Activated CD4-positive, alpha-beta T cell treated with anti-CD3 and anti-CD28 coated beads, Interleukin-2, amount 50 U/mL, for 16 hours (primary cell): ENCODE measurements at places on chromosomes 13 and 19.

DNA sequence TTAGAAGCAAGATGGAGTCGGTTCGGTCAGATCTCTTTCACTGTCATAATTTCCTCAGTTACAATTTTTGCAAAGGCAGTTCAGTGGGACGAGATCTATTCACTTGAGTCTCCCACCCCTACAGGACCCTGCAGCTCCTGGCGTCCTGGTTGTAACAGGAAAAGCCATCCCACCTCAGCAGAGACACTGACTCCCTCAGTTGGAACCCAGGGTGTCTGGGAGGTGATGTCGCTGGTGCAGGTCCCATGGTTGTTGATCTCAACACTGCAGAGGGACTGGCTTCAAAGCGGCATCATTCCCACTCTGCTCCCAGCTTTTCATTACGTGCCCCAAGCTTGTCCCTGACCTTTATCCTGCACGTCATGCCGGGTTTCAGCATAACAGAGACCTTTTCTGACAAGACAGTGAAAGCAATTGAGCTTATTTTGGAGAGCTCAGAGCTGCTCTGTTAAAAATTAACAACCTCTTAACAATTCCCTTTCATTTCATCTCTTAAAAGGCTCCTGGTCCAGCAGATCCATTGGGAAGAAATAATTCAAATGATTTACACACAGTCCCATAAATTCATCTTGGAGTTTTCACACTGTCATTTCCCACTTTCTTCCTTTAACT, 17.6 kb upstream of the COG3 start:
- DNase-seq: no peak

GRCh38 chr19:48461651-48461981, 6.2 kb downstream of the KCNJ14 start:
- no peak for DNase-seq

GRCh38 chr19:9009935-9010651, at the start of gene MUC16:
Gene MUC16, minus strand, starts transcription at chr19:9010409.
- no peak for DNase-seq

GRCh38 chr13:110826861-110827672, 87.8 kb downstream of the ANKRD10 start:
- no peak for DNase-seq

- no peak for DNase-seq
These were observed 12.4 kb downstream of the NRTN start for GRCh38 chr19:5817218-5817617.

DNA sequence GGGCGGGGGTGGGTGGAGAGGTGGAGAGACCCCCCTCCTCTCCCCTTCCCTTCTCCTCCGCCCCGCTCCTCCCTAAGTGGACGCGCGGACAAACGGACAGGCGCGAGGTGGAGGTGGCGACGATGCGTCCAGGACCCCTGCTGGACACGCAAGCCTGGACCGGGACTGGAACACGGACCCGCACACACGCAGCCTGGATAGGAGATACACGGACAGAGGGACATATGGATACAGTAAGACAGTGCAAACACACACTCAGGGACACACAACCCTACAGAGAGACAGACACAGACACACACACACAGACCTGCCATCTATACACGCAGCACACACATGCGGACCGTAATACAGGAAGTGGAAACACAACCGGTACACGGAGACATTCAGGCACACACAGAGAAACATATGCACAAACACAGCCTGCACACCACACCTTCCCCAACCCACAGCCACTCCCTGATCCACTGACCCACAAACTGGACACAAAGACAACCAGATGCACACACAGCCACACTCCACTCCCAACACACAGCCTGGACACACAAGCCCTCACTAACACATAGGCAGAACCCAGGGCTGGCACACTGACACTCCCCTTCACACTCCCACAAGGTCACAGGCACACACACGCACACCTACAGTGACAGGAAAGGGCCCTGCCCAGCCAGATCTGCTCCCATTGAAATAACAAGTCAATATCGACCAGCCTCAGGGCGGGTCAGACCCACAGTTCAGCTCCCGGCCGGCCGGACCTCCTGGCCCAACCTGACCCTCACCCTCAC, 696 bp upstream of the ERFL start:
- no peak for DNase-seq

GRCh38 chr19:58129284-58129683, 21.3 kb downstream of the ZNF329 start:
- no peak for DNase-seq

DNA sequence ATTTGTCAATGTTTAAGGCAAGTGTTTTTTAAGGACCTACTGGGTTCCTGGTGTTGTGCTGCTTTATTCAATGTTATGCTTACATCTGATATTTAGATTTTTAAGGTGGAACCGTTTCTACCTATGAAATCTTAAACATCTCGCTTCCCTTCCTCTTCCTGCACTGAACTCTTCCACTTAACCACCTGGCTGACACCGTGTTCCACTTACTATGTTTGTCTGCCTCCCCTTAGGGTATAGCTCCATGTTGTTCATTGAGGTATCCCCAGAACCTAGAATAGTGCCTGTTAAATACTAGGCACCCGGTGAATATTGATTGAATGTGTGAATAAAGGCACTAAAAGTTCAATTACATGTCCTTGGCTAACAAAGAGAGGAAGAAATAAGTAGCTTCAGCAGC, 104.9 kb downstream of the RNF17 start:
- DNase-seq: no peak

GRCh38 chr19:50357178-50358100, 8.0 kb downstream of the NAPSA start:
- DNase-seq: peak; percentile 87

DNA sequence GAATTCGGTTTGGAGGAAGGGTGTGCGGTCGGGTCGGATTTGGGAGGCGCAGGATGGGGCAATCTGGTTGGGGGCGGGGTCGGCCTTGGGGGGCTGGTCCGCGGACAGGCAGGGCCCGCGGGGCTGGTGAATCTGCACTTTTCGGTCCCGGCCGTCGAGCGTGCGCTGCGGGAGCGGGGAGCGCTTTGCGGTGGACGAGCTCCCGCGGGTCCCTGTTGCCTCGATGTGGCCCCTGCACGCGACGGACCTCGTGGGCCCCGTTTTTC, 11.9 kb downstream of the PEAK3 start:
- no peak for DNase-seq

DNA sequence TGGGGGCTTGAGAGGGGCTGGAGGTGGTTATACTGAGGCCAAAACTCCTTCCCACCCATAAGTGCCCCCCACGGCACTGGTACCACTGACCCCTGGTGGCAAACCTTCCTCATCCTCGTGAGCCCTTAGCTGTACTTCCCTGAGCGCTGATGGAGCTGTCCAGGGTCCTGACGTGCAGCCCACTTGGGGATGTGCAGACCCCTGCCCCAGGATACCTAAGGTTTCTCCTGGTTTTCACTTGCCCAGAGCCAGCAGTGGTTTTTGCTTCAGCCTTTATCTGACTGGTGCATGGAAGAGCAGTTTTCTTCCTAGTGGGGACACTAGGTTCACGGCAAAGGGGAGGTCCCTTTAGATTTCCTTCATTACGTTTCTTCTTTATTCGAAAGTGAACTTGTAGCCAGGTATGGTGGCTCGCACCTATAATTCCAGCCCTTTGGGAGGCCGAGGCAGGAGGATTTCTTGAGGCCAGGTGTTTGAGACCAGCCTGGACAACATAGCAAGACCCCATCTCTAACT, 28.7 kb upstream of the KCTD15 start:
- peak; percentile 10 for DNase-seq

- no peak for DNase-seq
These were observed 12.2 kb upstream of the CCDC97 start for GRCh38 chr19:41297628-41298347.

DNA sequence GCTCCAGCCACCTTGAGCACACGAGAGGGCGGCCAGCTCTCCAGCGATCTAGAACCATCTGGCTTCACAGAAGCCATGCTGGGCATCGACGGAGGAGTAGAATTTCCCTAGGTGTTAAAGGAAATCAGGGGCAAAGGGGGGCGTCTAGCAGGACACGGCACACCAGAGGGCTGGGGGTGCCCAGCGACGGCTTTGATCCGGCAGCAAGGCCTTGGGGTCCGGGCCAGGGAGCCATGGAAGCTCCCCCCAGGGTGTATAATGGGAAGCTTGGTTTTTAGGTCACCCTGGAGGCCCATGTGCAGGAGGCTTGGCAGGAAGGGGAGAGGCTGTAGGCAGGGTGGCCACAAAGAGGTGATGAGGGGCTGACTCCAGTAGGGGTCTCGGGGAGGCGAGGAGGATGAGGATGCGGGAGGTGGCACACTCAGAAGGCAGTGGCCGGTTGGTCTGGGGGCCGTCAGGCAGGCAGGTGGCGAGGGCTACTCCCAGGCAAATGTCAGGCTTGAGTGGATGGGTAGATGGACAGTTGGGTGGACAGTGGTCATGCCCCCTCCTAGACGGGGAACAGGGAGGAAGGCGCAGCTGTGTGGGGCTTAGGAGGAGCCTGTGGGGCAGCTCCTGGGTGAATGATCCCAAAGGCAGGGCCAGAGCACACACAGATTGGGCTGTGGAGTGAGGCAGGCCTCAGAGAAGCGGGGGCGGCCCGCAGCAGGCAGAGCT, 5.6 kb downstream of the KMT5C start:
- no peak for DNase-seq

DNA sequence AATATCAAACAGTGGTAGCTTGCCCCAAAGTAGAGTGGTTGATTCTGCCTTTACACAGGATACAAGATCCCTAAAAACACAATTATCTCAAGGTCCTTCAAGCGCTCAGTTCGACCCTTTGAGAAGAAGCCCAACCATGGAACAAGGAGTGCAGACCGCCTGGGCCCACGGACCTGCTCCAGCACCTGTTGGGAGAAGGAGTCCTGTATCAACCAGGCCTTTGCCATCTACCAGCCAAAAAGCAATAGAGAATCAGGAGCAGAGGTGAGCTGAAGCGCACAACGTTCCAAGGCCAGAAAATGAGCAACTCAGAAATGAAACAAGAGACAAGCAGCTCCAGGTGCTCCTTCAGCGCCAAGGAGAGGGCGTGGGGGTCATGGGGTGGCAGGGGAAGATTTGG, 6.3 kb upstream of the LILRB3 start:
- no peak for DNase-seq

DNA sequence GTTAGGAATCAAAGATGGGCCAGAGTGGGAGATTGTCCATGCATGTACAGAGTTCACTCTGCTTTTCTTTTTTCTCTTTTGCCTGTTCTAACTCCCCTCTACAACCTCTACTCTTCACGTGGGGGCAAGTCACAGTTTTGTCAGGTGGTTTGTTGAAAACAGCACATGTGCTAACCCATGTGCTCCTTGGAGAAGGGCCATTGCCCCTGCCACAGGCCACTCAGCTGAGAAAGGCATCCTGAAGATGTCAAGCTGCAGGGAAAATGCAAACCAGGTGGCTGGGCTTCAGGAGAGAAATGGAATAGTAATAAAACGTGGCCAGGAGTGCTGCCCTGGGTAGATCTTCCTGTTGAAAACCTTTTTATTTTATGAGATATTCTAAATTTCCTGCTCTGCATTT, 35.3 kb upstream of the SLC10A2 start:
- no peak for DNase-seq

- no peak for DNase-seq
These were observed 24.4 kb upstream of the MTIF3 start for GRCh38 chr13:27474751-27475268.

- DNase-seq: peak; percentile 3
These were observed 44.3 kb downstream of the SHISA2 start for GRCh38 chr13:26007261-26008125.
